SK-N-DZ (cell line): ENCODE measurements at places on chromosomes 4 and X.

- DNase-seq, result no peak
These were observed at the start of gene SLITRK2 for GRCh38 chrX:145817331-145818185. SLITRK2 (plus strand) TSS chrX:145817829; CDS start chrX:145822426, 4,597 bp downstream.

DNA sequence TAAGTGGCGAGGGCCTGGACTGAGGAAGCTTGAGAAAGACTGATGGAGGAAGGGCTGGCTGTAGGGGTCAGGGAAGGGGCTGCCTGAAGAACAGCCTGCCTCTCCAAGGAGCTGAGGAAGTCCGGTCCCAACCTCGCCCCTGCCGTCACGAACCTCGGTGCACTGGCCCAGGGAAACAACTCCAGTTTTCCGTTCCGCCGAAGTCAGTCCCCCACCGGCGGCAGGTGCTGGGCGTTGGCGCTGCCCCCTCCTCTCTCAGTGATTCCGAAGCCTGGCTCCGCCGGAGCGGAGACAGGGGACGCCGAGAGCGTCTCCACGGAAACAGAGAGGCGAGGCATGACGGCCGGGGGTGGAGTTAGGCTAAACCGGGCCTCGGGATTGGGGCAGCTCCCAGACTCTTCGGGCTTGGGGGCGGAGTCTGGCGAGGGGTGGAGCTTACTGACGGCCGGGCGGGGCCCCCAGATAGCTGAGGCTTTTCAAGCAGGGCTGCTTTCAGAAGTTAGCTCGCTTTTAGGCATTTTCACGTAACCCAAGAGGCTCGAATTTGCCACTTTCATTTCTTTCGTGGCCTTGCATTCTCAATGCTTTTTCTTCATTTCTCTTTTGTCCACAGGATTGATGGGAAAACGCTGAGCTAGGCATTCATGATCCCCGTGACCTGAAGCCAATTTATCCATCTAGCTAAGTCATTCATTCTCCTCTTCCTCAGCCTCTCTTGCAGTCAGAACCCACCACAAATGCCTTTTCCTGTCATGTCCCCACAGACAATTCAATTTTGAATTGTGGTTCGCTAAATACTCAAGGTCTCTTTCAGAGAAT is at the start of gene TTC29:
TSS of gene TTC29 (minus strand) at position 309 of the 819 bp plus-strand sequence. CDS start 5,969 bp downstream, outside the sequence.
- peak; percentile 75 for DNase-seq

GRCh38 chr4:75634951-75635350 is 4.6 kb upstream of the CDKL2 start:
- no peak for DNase-seq

DNA sequence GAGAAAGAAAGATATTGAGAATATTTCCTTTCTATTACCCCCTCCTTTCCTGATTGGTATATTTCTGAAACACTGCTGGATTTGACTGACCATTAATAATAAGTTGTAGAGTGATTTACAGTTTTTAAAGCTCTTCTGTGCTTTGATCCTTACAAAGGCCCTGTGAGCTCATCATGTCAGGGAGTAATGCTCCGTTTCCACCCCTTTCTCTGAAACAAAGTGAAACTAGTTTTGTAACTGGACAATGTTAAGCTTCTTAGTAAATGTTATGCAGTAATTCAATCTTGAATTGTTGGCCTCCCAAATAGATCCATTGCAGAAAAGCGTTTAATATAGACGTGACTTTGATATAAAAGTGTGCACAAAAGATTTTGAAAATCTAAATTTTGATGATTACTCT is 190.1 kb upstream of the GNPDA2 start:
- no peak for DNase-seq

DNA sequence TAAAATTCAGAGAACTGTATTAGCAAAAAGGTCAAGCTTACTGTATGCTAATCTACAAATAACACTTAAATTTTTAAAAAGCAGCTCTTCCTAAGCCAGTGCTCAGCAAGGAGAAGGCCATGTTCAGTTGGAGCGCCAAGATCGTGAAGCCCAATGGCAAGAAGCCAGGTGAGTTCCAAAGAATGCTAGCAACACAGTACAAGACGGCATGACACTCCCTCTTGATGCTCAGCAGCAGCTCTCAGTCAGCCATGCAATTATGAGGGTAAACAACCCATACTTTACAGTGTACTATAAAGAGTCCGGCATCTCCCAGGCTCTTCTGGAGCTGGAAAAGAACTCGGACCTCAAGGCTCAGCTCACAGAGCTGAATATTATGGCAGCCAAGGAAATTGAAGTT is 34.9 kb downstream of the STX18 start:
- DNase-seq, result no peak

- no peak for DNase-seq
These were observed 117.5 kb downstream of the ZNF330 start for GRCh38 chr4:141338238-141338637.

DNA sequence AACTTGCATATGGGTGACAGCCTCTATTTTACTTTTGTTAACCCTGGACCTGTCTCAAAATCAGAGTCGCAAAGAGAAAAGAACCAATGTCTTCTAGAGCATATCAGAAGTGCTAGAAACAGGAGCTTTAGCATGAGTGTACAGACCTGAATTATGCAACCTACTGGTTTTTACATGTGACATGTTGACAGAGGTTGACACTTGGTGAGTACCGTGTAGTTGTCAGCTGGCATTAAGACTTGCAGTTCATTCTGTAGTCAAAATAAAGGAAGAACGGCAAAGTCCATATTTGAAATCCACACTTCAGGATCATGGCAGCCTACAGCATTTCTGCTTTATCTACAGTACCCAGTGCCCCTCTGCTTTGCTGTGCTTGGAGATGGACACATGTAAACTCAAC is 291.9 kb upstream of the TENM3 start:
- no peak for DNase-seq

DNA sequence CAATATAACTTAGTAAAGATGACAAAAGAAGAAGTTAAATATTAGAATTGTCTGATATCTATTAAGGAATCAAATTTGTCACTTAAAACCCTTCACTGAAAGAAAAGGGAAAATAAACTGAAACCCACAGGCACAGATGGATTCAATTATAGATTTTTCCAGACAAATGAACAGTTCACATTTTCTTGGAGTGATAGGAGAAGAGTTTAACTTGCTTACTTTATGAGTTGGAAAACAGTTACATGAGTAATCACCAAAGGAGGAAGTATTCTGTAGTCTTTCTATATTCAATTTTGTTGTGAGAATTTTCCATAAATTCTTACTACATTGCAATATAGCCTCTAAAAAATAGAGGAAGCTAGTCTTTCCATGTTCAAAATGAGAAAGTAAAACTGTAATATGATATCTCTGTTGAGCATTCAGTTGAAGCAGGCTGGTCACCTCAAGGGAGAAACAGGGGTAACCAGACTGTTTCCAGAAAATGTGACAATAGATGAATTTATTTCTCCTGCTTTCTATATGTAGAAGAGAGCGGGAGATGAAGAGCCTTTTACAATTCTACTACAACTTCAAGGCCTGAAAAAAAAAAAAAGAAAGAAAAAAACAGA is 330.3 kb upstream of the EPHA5 start:
- peak; percentile 1 for DNase-seq
